ENCODE measurements at places on chromosomes 12 and 14. TPM values are rescaled to one million over a fixed set of nuclear protein-coding genes. Genes with fewer than 3 reads are reported as not detected.

KRT85 gene
- not detected for total RNA-seq

PDZRN4 gene
- total RNA-seq, result not detected

LMO3 gene
- not detected for total RNA-seq

ACSS3 gene
- 8.9 TPM for total RNA-seq

SLC6A15 gene
- 3.0 TPM for total RNA-seq

CCDC38 gene
- total RNA-seq, result not detected

SRGAP1 gene
- 4.9 TPM for total RNA-seq

ZBTB42 gene
- total RNA-seq, result 2.5 TPM

OR4E1 gene
- not detected for total RNA-seq

Data from bronchus fibroblast of lung (primary cell).